WTC11 (cell line): ENCODE measurements at places on chromosomes 12 and 14.

DNA sequence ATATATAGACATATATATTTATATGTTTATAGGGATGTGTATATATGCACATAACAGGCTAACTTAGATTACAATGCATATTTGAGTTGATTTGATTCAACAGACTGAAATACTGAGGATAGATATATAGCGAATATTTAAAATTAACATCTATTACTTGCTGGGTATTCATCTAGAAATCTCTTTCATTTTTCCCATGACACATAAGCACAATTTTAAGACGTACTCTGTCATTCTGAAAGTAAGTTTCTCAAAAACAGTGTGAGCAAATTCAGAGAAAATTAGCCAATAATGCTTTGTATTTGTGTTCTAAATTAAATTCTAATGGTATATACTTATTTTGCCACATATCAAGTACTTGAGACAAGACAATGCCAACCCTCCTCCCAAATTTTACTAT is 907.5 kb upstream of the MDGA2 start:
- no peak for DNase-seq

GRCh38 chr12:58288190-58288589 is 346.8 kb downstream of the ATP23 start:
- no peak for DNase-seq

DNA sequence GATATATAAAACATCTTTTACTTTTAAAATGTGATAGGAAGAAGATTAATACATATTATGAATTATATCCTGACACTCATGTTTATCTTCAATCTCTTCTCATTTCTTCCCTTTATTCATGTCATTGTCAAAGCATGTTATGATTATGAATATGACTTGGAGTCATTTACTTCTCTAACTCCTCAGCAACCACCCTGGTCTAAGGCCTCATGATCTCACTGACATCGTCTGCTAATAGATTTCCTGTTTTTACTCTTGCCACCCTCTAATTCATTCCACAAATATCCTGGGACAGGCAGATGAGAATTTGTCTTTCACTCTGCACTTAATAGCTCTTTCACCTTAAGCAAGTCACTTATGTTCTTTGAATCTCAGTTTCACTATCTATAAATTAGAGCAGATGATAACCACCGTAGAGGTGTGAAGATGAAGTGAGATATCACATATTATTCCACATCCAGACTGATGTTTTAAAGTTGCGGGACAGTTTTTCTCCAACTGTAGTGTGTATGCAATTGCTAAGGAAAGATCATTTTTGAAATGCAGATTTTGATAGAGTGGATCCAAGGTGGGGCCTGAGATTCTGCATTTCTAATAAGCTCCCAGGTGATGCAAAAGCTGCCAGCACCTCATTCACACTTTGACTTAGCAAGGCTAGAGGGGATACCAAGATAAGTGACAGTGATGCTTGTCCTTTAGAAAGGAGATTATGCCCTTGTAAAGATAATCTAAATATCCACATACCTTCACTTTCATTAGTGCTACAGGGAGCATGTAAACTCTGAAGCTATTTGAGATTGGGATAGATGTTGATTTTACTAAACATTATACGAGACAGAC is 3.3 kb upstream of the IAPP start:
- DNase-seq, result no peak

DNA sequence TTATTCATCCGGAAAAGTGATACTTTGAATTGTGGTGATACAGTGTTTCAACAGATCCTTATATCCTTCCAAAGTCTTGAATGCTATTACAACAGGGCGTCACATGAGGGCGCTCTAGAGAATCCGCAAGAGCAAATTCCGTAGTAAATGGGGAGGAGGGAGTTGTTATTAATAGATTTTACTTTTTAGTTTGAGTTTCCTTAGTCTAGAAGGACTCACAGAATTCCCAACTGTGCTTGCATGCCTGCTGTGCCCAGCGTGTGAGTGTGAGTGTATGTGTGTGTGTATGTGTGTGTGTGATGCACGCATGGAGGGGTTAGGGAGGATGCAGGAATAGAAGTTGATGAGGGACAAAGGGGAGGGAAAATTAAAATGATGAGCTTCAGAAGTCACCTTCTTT is 375.3 kb downstream of the C12orf75 start:
- peak; percentile 67 for DNase-seq

DNA sequence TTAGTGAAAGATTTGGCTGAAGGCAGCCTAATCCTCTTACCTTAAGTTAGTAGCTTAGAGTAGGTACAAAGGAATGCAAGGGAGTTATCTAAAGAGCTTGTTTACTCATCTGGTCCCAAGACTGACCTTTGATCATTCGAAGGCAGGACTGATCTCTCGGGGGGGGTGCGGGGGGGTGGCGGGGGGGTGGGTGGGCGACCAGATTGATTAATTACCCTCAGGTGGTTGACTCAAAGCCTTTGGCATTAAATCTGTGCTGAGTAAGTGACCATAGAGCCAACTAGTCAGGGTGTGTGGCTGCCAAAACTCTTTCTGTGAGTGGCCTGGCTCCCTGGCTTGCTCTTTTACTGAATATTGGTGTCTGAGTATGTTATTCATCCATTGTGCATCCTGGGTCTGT is 731.9 kb upstream of the FBXO33 start:
- DNase-seq, result no peak

GRCh38 chr12:97275256-97275655 is 187.3 kb upstream of the RMST start:
- DNase-seq, result peak; percentile 26

- peak; percentile 94 for DNase-seq
Observed at GRCh38 chr12:132904718-132905328, 17.4 kb upstream of the CHFR start.

GRCh38 chr12:116591855-116592637 is 32.9 kb downstream of the MAP1LC3B2 start:
- no peak for DNase-seq

GRCh38 chr14:70873627-70874026 is 33.6 kb upstream of the PCNX1 start:
- no peak for DNase-seq

- no peak for DNase-seq
Observed at GRCh38 chr12:104903648-104904423, 54.3 kb downstream of the SLC41A2 start.

DNA sequence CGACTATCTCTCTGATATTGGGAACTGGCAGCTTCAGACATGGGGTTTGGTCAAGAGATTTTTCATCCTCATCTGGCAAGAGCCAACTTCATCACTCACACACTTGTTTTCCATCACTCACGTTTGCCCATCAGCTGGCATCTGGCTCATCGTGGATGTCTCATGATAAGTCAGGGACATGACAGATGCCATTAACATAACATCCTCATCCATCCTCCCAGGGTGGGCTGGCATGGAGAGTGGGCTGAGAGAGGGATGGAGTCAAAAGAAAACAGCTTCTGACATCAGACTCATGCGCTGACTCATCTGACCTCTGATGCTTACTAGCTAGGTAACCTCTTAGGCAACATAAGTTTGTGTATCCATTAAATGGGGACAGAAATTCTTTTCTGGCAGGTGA is 1.8 kb upstream of the VSX2 start:
- no peak for DNase-seq

DNA sequence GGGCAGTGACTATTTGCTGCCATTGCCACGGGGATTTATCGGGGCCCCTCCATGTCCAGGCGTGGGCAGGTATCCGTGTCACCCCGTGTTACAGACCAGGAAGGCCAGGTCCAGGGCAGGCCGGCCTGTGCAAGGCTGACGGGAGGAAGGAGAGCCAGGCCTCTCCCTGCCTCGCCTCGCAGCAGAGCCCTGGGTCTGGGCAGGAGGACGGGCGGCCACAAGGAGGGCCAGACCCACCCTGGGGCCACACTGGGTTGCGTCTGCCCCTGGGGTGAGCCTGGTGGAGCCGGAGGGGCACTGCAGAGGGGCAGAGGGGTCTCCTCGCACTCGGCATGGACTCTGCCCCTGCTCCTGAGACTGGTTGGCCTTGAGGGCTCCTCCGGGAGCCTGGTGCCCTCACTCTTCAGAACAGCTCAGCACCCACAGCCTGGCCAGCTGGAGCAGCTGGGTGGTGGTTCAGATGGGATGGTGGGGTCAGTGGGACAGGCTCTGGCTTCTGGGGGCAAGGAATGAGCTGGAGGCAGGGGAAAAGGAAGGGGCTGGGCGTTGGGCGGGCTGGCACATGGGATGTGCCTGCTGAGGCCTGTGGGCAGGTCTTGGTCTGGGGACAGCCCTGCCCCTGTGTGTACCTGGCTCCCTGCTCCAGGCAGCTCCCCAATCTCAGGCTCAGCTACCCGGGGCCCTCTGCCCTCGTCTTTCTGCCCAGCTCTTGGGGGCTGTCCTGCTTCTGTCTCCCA is 53.9 kb downstream of the KIF26A start:
- DNase-seq, result no peak

GRCh38 chr12:98402091-98402490 is 113.3 kb upstream of the TMPO start:
- no peak for DNase-seq
